ENCODE measurements at places on chromosomes 2 and 18.

DNA sequence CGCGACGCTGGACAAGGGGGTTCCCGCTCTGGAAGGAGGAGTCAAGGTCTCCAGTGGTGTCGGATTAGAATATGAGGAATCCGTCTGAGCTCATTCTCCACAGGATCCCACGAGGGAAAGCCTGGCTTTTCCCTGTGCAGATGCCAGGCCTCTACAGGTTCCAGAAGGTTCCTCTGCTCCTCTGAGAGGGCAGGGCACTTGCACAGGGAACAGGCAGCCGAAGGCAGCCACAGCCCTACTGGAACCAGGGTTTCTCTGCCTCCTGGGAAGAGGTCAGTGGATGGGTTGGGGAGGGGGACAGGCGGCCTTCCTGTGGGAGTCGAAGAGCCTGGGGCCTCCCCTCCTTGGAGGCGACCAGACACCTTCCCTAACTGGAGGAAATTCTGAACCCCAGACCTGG lies 1.7 kb upstream of the AQP12A start:
- no peak for DNase-seq

DNA sequence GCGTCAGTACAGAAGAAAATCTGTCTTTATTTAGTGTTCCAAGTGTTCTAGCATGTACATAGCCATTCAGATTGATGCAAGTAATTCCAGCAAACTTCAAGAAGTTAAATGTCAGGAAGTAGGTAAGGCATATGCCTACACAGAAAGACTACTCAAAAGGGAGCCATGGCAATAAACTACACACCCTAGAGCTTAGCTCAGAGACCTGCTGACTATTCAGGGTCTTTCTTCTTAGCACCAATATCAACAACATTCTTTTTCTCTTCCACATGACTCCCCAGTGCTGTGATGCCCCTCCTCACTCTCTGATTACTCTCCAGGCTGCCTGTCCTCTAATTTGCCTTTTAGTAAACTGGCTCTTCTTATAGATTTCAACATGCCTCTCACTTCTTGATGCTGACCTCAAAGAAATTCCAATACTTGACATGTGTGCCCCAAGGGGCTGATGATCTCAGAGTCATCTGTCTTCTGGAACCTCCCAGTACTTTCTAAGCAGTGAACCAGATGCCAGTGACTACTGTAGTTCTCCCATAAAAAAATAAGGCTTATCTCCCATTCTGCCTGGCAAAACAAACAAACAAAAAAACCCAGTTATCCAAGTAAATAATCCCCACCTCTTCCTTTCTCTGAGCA lies 909.2 kb upstream of the FANCL start:
- no peak for DNase-seq

- no peak for DNase-seq
Observed at GRCh38 chr18:55582325-55582724, 5.7 kb downstream of the TCF4 start.

DNA sequence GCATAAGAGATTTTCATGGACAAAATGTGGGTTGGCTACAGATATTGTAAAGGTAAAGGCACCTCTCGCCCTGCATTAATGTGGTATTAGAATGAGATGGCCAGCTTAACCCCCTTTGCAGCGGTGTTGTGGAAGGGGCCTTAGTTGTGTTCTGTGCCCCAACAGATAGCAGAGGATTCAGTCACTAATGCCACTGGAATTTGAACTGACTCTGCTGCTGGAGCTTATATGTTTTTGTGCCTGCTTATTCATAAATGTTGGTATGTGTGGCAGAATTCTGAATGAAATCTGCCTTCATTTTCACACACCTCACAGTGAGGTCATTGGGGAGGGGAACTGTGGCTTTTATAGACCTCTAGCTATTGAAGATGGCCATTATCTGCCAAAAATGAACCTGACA lies 90.7 kb upstream of the ITGA6 start:
- DNase-seq: no peak

- no peak for DNase-seq
Observed at GRCh38 chr2:12821656-12822055, 104.9 kb downstream of the TRIB2 start.
